ENCODE measurements at places on chromosomes 4 and X.

DNA sequence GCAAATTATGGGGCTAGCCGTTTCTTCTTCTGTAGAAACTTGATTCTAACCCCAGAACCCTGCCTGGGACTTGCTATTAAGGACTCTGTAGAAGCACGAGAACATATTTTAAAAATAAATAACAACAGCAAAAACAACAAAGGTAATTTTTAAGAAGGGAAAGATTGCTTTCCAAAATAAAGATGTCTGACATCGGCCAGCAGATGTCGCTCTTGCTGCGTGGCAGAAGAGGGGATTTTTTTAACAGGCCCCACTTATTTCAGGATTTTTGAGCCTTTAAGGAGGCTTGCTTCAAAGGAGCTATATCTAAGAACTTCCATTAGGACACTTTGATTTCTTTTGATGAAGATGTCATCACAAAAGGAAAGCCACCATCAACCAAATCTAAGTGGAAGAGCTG lies 62.8 kb upstream of the EGFL6 start:
- DNase-seq, result peak; percentile 31

DNA sequence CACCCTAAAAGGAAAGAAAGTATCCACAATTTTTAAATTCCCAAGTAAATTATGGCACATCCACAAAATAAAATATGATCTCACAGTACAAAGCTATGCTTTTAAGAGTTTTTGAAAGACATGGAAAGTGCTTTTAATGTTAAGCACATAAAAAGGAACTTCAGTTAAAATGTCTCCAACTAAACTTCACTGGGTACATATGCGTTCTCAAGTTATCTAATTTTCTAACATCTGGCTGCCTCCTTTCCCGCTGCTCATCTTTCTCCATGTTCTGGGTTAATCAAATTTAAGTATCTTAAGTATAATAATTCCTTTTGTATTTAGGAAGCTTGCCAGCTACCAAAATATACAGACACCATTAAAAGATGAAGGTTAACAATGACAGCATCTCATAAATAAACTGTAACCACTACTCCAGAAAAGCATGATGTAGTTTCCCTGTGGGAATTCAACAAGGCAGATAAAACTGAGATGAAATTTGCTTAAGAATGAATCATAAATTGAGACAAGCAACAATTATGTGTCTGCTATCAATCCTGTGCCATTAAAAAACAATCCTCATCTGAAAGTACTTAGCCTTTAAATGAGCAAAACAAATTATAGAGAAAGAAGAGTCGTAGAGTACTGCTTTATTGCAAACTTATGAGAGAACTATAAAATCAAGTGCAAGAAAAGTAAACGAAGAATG lies 25.1 kb downstream of the PRSS12 start:
- no peak for DNase-seq

- no peak for DNase-seq
These were observed 43.7 kb downstream of the SULT1E1 start for GRCh38 chr4:69816236-69816635.

GRCh38 chrX:134718966-134719317 lies 60.7 kb upstream of the PLAC1 start:
- peak; percentile 23 for DNase-seq

- no peak for DNase-seq
These were observed 22.3 kb downstream of the CTBP1 start for GRCh38 chr4:1226598-1226997.

DNA sequence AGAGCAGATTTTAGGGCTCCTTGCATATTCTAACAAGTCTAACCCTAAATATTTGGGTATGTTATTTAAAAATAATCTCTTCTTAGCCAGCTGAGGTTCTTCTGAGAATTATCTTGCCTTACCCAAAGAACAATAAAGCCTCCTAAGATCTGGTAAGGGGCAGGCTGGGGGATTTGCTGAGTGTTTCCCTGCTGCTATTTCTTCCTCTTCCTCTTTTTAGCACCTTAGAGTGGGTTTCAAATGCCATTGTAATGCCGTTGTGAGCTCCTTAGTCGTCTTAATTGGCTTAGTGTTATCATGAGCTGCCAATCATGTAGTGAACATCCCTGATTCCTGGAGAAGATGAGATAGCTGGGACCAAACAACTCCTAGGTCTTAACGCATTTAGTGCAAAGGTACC lies 15.4 kb downstream of the STOX2 start:
- no peak for DNase-seq

- DNase-seq, result no peak
These were observed 54.4 kb downstream of the STOX2 start for GRCh38 chr4:183959319-183960045.

DNA sequence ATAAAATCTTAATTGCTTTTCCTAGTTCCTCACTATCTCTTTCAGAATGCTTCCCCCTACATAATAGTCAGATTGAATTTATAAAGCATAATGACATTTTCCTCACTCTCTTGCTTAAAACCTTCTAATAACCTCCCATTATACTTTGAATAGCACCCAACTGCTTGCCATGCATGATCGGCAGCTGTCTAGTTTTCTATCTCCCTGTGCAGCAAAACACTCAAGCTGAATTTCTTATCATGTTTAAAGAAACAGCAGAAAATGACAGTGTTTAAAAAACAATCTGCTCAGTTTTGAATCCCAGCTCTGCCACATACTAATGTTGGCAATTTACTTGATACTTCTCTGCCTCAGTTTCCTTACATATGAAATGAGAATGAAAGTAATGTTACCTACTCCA lies 947.1 kb upstream of the HS3ST1 start:
- DNase-seq, result no peak

DNA sequence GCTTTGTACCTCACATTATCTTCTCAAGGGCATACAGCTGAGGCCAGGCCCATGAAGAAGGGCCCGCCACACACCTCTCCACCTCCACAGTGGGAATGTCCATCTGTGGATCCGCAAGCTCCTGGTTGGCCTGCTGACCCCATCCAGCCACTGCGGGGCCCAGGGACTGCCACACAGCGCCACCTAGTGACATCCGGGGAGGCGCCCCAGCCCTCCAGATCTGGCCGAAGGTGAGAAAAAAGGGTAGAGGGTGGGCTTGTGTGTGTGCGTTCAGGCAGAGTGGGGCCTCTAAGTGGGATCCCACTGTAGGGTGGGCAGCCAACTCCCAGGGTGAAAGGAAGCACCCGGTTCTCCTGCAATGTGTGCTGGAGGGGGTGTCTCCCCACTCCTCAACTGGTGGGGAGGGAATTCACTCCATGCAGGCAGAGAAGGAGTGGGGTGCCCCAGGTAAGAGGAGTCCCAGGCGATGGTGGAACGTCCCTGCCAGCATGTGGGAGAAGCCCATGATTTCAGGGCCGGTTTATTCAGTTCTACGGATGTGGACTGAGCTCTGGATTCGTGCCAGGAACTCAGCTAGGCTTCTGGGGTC lies 117.3 kb downstream of the ENPP6 start:
- DNase-seq, result peak; percentile 37

DNA sequence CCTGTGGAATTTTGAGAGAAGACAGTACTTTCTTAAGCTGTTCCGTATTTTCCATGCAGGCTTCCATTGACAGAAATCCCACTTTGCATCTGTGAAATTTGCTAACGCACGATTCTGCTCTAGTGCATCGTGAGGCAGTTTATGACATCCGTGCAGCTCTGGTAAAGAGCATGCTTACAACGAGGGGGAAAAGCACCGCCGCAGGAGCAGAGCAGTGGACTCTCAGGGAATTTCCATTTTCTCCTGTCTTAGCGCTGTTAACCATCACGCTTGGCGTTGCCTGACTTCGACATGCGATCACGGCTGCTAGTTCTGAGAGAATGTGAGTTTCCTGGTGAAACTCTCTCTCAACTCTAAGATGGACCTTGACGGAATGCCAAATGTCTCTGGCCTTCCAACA lies 43.9 kb downstream of the DCTD start:
- DNase-seq, result no peak

DNA sequence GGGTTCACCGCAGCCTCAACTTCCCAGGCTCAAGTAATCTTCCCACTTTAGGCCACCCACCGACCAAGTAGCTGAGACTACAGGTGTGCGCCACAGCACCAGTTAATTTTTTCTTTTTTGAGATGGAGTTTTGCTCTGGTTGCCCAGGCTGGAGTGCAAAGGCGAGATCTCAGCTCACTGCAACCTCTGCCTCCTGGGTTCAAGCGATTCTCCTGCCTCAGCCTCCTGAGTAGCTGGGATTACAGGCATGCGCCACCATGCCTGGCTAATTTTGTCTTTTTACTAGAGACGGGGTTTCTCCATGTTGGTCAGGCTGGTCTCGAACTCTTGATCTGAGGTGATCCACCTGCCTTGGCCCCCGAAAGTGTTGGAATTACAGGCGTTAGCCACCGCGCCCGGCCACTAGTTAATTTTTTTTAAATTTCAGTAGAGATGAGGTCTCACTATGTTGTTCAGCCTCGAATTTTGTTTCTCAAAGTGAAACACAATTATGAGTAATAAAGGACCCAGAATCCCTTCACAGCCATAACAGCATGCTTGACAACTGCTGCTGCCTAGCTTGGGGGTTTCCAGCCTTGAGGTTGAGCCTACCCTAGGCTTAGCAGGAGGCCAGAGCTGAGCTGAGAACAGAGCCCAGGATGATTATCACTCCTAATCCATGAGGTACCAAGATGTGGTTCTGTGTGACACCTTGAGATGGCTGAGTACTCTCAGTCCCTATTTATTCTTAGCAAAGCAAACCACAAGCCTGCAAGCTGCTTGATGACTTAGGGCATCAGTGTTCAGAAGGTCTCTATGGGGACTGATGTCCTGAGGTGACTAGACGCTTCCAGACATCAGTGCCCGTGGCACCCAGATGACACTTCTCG lies 41.6 kb upstream of the NKRF start:
- peak; percentile 46 for DNase-seq

GRCh38 chrX:119015407-119016237 lies 41.2 kb downstream of the LONRF3 start:
- DNase-seq, result peak; percentile 37

DNA sequence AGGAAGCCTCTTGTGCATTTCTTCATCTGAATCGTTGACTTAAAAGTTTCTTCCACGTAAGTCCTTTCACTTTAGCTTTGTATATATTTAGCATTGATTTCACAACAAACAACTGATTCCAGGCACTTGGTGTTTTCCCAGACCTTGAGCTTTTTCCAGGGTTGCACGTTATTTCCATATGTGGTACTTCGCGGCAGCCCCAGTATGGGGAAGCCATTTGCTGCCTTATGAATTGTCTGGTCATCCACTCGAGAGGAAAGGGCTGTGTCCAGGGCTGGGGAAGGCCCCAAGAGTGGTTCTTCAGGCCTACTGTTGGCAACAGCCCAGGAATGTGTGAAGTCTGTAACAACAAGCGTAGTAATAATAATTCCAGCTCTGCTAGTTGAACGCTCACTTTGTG lies 2.8 kb upstream of the TLR8 start:
- DNase-seq, result no peak

DNA sequence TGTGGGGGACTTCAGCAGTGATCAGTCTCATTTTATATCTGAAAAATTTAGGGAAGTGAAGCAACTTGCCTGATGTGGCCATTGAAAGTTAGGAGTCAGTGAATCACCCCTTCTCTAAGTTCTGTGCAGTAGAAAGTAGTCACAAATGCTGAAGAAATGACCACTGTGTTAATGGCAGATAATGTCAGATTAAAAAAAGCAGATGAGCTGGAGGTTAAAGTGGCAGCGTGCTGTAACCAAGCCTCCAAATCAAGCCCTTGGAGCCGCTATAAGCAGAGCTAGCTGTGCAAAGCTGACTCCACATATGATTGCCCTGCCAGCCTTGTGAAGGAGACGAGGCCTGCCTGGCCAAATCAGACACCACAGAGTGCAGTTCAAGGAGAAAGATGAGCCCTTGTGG lies 39.2 kb upstream of the PDE5A start:
- DNase-seq, result no peak

- DNase-seq, result no peak
These were observed 52.9 kb downstream of the MAP7D2 start for GRCh38 chrX:20063716-20064351.

DNA sequence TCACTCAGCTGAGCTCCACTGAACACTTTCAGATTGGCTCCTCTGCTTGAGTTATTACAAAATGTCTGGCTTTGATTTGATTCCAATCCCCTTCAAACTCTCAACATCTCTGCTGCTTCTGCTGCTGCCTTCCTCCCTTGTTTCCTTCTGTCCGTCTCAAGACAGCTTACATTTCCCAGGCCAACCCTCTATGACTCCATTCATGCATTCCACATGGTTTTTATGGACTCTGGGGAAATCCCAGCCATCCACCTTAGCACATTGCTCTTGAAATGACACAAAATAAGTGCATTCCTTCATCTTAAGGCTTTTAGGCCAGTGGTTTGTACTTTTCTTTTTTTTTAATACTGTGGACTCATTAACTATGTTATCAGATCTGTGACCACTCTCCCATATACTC lies 68.5 kb upstream of the TMEM164 start:
- DNase-seq, result no peak

GRCh38 chr4:140645614-140646412 lies 77.1 kb upstream of the UCP1 start:
- no peak for DNase-seq

All from activated T-cell treated with anti-CD3 and anti-CD28 coated beads for 48 hours (primary cell).